ENCODE measurements at places on chromosomes 5 and 9.

DNA sequence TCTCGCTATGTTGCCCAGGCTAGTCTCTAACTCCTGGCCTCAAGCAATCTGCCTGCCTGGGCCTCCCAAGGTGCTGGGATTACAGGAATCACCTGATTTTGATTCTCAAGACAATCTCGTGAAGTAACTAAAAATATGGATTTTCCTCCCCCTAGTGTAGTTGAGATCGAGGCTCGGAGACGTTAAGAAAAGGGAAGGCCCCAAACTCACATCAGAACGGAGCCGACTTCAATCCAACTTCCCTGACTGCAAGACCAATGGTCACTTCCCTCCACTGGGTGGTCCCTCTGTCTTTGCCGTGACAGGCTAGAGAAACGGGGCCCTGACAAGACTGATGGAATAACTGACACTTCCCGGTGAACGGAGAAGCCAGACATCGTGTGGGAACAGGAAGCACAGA lies 28.3 kb downstream of the BARHL1 start:
- no peak for DNase-seq

GRCh38 chr5:67795781-67796477 lies 419.6 kb upstream of the PIK3R1 start:
- no peak for DNase-seq

- no peak for DNase-seq
Observed at GRCh38 chr5:6780802-6781391, 67.7 kb downstream of the TENT4A start.

GRCh38 chr9:134399435-134400056 lies 73.3 kb downstream of the RXRA start:
- DNase-seq: no peak

- no peak for DNase-seq
Observed at GRCh38 chr5:37002176-37002751, 125.7 kb downstream of the NIPBL start.

GRCh38 chr5:11069041-11069440 lies 308.0 kb upstream of the DAP start:
- no peak for DNase-seq

DNA sequence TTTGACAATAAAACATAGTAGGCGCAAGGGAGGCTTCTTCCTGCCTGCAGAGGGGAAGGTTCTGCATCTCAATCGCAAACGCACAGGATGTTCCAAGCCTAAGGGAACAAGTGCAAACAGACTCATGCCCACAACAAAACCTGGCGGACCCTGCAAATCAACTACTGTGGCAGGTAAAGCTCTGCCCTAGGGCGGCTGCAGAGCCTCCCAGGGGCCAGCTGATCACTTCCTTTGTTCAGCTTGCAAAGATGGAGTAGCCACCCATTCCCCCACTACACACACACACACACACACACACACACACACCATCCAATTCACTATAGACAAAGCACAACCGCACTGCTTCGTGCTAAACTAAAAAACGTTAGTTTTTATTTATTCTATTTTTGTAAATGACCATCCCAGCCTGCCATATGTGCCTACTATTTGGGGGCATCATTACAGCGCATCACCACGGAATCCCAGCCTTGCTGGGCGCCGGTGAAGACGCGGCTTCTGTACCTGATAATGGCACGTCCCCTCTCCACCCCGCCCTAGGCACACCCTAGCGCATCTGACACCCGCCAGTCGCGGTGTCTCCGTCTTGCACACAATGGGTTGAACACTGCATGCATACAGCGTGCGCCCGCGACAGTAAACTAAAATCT lies 57.6 kb downstream of the DPYSL3 start:
- no peak for DNase-seq

GRCh38 chr9:9792144-9792857 lies 820.5 kb downstream of the PTPRD start:
- no peak for DNase-seq

GRCh38 chr5:73157414-73158303 lies 15.3 kb upstream of the TMEM174 start:
- DNase-seq: no peak

GRCh38 chr9:131043087-131043486 lies 34.1 kb downstream of the LAMC3 start:
- DNase-seq: no peak

DNA sequence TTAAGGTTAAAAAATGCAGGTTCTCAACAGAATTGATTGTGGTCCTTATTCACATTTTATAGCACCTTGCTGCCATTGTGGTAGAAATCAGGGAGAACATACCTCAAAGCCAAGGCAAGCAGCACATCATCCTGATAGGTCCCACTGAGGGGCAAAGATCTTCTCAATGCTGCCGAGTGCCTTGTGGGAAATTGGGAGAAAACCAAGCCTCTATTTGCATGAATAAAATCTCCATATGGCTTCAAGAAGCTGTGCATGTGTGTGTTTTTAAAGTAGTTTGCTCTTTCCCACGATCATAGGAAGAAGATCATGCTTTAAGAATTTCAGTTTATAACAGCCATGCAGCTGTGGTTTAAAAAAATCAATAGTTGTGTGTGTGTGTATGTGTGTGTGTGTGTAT lies 216.9 kb upstream of the FBXL7 start:
- no peak for DNase-seq

DNA sequence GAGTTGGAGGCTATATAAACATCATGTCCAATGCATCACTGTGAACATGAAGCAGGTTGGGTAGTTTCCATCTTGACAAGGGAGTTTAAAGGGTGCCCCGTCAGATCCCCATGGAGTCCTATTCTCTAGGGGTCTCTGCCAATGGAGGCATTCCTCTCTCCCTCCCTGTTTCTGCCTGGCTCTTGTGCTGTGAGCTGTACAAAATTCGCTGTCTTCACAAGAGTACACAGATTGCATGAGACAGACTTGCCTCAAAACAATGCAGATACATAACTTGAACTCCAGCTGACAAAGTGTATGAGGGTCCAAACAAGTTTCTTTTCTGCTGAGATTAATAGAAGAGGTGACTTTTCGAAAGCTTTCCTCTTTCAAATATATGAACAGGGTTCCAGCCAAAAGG lies 165.2 kb downstream of the SPOCK1 start:
- no peak for DNase-seq

DNA sequence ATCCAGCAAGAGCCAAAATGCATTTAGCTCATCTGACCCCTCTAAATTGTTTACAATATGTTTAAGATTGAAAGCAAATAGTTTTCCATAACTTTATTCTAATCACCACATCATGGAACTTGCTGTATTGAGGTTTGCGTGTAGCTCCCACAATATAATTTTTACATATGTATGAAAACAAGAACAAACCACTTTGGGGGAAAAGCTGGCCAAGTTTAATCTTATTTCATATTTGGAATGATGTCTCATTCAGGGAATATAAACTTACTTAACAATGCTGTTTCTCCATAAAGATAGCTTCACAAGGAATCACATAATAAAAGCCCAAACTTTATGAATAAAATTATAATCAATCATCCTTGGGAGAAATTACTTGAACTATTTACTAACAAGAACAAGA lies 194.6 kb upstream of the PCSK5 start:
- no peak for DNase-seq

DNA sequence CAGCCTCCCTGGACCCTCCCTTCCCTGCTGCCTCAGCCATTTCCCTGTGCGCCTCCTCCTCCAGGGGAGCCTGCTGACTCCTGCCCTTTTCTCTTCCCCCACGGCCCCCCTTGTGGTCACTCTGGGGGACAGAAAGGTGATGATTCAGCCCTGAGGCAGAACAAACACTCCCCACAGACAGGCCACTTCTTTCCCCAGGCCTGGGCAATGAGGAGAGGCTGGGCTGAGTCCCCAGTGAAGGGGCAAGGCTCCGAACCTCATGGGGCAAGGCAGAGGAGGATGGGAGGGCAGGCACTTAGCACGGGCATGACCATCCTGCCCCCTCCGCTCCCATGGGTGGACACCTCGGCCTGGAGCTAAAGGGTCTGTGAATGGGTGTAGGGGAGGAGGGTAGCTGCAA lies 21.0 kb downstream of the CSF1R start:
- no peak for DNase-seq

- no peak for DNase-seq
Observed at GRCh38 chr5:80165452-80165851, 90.4 kb downstream of the SERINC5 start.

DNA sequence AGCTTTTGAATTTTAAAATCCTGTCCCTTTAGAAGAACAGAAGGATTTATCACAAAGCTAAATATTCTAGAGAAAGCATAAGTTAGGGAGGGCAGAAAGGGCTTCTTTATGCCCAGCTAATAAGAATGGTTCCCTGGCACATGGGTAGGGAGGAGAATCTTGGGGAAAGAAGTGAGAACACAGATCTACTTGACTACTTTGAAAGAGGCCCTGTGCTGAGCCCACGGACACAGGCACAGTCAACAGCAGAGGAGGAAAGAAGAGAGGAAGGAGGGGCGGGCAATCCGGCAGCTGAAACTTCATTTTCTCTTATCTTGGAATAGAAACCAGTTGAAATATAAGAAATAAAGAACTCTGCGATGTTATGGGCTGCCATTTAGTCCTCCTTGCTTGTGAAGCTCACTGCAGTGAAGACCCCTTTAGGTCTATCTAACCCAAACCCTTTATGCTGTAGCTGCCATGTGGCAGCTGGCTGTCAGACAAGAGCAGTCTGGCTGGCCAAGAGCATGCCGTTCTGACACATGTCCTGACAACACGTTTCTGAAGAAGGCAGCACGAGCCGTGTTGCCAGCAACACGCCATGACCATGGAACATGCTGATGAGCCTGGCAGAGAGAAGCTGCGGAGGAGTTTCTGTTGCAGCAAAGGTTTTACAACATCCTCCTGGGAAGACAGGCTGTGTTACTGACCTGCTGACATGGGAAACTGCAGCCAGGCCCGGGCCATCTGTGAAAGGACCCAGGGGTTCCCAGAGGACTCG lies 34.2 kb downstream of the ABLIM3 start:
- no peak for DNase-seq

- no peak for DNase-seq
Observed at GRCh38 chr5:26864061-26864460, 174.3 kb downstream of the CDH9 start.

GRCh38 chr5:3214838-3215374 lies 380.7 kb upstream of the IRX1 start:
- no peak for DNase-seq

DNA sequence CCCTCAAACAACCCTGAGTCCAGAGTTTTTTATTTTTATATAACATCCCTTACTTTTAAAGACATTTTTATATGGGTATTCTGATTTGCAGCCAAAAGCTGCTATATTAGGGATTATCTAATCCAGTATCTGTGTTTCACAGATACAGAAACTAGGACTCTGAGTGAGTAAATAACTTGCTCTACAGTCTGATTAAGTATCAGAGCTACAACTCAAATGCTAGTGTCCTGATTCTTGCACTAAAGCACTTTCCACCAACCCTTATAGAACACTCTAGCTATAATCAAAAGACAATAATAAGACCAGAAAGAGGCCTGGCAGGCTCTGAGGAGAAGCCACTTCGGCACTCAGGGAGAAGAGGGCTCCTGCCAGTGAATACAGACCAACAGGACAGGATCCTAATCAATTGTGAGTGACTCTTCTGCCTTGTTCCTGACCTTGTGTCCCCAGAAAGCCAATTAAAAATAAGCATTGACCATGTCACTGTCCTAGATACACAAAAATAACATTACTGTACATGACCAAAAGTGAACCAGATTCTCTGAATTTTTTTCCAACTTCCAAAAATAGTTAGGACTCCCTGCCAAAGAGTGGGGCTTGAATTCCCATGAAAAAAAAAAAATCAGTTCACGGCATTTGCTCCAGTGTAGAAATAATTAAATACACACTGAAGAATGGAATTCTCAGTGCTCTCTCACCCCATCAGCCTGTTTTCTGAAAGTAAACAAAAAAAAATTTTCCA lies 63.6 kb upstream of the MAP3K1 start:
- DNase-seq: no peak

DNA sequence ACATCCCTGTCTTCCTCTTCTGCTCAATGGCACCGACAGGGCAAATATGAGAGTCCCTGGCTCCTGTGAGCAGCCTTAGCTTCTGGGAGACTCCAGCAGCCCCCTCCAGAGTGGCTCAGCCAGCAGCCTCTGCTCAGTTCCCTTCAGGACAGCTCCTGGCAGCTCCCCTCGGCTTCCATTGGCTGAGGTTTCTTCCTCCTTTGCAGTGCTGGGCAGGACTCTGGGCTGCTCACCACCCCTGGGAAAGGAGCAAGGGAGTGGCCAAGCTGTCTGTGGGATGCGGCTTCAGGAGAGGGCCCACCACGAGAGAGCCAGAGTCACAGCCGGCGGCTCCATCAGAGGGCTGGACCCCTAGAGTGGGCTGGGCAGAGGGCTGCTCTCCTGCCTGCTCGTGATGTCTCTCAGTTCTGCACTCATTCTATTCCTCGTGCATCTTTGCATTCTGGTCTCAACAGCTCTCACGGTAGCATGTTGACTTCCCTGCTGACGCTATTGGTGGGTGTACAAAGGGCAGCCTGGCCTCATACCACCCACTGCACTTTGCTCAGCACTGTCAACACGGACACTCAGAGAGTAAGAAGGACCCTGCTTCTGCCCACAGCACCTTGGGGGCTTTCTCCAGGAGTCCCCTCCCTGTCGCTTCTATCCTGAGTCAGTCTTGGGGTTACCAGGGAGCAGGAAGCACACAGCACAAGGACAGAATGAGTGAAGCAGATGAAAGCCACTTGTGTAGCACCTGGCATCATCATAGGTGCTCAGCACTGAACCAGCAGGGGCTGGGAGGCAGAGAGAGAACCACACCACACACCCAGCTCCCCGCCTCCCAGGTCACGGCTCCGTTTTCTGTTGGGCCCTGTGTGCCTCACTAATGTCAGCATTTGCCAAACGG lies 80.9 kb upstream of the ALDH1B1 start:
- no peak for DNase-seq

- no peak for DNase-seq
Observed at GRCh38 chr5:15243301-15244020, 256.5 kb upstream of the FBXL7 start.

DNA sequence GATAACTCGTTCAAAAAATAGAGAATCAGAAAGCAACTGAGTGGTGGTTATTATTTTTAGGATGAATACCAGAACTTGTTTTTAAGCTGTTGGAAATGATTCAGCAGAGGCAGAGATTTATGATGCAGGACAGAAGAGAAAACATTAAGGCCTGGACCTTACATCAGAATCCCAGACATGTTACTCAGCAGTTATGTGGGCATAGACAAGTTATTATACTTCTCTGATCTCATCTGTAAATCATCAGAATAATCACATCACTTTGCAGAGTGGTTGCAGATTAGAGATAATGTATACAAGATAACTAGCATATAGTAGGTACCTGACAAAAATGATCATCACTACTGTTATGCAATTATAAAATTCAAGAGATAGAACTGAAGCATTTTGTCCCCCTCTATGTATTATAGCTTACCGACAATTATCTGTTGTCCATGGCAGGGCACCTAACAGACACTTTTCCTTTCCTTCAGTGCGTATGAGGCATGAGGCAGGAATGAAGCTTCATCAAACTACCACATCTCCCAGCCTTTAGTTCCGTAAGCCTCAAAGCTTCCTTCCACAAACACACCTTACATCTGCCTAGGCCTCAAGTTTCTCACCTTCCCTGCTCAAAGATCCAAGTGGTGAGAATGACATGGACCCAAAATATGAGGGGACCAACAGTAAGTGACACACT lies 165.9 kb downstream of the DENND1A start:
- no peak for DNase-seq
